ENCODE measurements at places on chromosomes 3 and 15. TPM values are rescaled to one million over a fixed set of nuclear protein-coding genes. Genes with fewer than 3 reads are reported as not detected.

Gene RFT1
- total RNA-seq, result 11.3 TPM

Gene CEP19
- 11.8 TPM for total RNA-seq

Gene SLC12A8
- total RNA-seq, result 5.8 TPM

Gene TJP1
- 74.3 TPM for total RNA-seq

Gene TGM4
- not detected for total RNA-seq

Measured in diencephalon (tissue), 1 donor.